ENCODE measurements at places on chromosomes 7 and 10. TPM values are rescaled to one million over a fixed set of nuclear protein-coding genes. Genes with fewer than 3 reads are reported as not detected.

Gene PRSS37
- not detected for total RNA-seq

Gene MMD2
- not detected for total RNA-seq

Gene REEP3
- 24.5 TPM for total RNA-seq

Gene SPDYE1
- total RNA-seq: not detected

Gene PRLHR
- not detected for total RNA-seq

Gene HMX2
- not detected for total RNA-seq

Gene NFE2L3
- 1.8 TPM for total RNA-seq

DNA sequence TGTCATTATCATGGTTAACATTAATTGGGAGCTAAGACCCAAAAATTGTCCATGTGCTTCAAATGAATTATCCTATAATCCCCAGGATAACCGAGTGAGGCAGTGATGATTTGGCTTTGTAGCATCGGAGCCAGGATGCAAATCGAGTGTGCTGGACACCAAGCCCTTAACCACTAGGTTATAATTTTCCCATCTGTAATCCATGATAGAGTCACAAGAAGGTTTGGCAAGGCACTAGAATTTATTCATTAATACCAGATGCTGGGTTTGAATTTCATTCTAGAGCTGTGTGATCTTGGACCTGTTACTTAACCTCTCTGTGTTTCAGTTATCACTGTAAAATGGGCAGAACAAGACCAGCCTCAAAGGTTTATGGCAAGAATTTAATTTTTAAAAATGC is 21.0 kb upstream of the ITGB1 start:
- ATAC-seq: no peak

DNA sequence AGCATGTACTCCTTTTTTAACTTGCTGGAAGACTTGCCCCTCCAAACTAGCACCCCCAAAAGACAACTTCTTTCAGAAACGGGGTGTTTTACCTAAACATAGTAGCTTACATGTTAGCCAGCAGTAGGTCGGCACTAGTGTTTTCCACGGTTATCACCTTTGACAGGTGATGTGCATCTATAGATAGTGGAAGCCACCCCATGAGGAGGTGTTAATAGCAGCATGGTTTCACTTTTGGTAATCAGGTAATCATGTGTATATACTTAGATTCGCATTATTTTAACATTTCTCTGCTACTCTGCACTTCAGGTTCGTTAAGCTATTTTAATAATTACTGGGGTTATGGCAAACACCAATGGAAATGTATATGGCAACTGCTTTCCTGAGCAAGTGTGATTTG is 17.6 kb downstream of the SRI start:
- no peak for ATAC-seq

- peak; percentile 30 for ATAC-seq
Measured at GRCh38 chr7:50803359-50804337, 21.0 kb upstream of the GRB10 start.

DNA sequence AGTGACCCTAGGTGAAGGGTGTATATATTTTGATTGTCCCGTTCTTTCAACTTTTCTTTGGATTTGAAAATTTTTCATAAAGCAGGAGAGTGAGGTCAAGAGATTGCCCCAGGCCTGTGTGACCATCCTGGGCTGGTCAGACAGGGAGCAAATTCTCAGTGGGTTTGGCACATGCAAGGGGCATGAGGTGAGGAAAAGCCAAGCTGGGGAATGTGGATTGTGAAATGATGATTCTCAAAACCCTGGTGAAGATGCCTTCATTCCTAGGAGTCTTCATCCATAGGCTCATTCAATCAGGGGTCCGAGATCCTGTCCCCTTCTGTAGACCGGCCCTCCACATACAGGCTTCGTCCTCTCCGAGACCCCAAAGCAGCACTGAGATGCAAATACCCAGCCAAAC is 27.0 kb upstream of the FAM170B start:
- no peak for ATAC-seq

All from esophagus mucosa (tissue), 1 donor.